Astrocyte (in vitro differentiated cells and primary cell): ENCODE measurements at places on chromosomes 12 and 14. TPM values are rescaled to one million over a fixed set of nuclear protein-coding genes. Genes with fewer than 3 reads are reported as not detected.

- DNase-seq, result no peak
Observed at GRCh38 chr14:36438883-36439282, 81.1 kb downstream of the NKX2-1 start.

GRCh38 chr12:67884596-67884995 lies 104.7 kb upstream of the IFNG-AS1 start:
- no peak for DNase-seq

- no peak for DNase-seq
Observed at GRCh38 chr12:59097876-59098275, 177.6 kb upstream of the LRIG3 start.

GRCh38 chr14:89243286-89243685 lies 173.7 kb downstream of the FOXN3 start:
- DNase-seq, result no peak

- no peak for DNase-seq
Observed at GRCh38 chr12:121600702-121601336, 20.0 kb upstream of the KDM2B start.

- peak; percentile 43 for DNase-seq
Observed at GRCh38 chr12:23008623-23009022, 383.7 kb downstream of the ETNK1 start.

GRCh38 chr12:16560273-16560672 lies 45.7 kb downstream of the LMO3 start:
- DNase-seq, result no peak

- no peak for DNase-seq
Observed at GRCh38 chr12:116182359-116183063, 95.0 kb downstream of the MED13L start.

DNA sequence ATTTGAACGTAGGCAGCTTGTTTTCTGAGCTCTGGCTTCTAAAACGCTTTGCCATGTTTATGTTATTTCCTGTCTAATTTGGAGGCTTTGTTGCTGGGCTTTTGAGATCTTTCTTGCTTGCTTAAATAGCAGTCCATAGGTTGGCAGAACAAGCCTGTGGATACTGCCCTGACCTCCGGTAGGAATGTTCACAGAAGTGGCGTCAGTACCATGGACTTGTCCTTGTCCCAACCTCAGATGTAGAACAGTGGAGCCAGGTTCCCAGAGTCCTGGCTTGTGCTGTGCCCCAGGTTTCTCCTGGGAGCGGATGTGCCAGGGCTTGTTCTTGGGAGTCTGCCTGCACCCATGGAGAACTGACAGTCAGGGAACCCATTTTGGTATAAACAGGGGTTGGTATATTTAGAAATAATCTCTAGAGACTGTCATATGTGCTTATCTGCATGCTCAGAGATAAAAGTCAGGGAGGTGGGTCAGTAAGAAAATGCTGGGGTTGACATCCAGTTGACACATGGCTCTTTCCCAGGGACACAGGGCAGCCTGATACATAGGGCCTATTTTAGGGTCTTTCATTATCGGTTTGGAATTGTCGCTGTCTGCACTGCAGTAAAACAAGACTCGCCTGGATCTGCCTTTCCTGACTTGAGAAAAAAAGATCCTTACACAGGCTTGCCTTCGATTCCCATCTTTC lies 22.9 kb downstream of the CACNA1C start:
- no peak for DNase-seq

DNA sequence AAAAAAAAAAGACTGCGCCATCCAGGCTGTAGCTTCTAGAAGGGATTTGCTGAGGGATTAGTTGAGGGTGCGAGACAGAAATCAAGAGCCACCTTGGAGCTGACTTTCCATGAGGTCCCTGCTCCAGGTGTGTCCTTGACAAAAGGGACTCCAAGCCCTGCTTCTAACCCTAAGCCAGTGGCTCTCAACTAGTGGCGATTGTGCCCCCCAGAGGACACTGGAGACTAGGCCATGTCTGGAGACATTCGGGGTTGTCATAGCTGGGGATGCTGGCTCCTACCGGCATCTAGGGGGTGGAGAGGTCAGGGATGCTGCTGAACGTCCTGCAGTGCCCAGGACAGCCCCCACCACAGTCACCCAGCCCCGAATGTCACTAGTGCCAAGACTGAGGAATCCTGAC lies 40.6 kb downstream of the SPRING1 start:
- no peak for DNase-seq

GRCh38 chr14:71142375-71143038 lies 235.2 kb downstream of the PCNX1 start:
- peak; percentile 100 for DNase-seq

- DNase-seq, result peak; percentile 38
Observed at GRCh38 chr12:81627336-81628189, 131.6 kb downstream of the PPFIA2 start.

- no peak for DNase-seq
Observed at GRCh38 chr12:108117902-108118301, 11.2 kb upstream of the WSCD2 start.

DNA sequence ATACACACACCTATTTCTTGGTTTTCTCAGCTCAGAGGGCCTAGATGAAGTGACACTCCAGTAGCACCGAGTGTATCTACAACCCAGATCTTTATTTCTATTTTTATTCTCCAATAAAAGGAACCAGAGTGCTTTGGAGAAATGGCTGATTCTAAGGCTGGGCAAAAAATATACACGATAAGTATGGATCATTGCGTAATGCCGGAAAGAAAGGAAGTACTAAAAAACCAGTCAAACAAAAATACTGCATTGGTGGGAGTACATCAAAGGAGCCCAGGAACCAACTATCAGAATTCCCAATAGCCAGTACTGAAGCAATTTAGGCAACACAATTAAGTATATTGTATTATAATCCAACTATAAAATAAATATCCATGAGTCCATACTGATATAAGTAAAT lies 400.9 kb upstream of the CCDC196 start:
- no peak for DNase-seq

DNA sequence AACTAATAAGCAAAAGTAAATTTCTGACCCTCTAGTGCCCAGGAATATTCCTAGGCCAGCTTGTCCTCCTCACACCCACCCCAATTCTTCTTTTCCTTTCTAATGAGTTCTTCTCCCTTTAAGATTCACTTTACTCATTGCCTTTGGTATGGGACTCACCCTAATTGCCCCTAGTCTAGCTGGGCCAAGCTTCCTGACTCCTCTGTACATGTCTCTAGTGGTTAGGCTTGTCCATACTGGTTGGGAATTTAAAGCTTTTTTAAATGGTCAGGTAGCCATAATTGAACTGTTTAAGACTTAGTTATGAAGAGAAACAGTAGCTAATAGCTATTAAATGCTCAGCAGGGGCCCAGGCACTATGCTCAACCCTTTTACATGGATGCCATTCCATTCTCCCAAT lies 248.2 kb downstream of the C12orf42 start:
- no peak for DNase-seq

DNA sequence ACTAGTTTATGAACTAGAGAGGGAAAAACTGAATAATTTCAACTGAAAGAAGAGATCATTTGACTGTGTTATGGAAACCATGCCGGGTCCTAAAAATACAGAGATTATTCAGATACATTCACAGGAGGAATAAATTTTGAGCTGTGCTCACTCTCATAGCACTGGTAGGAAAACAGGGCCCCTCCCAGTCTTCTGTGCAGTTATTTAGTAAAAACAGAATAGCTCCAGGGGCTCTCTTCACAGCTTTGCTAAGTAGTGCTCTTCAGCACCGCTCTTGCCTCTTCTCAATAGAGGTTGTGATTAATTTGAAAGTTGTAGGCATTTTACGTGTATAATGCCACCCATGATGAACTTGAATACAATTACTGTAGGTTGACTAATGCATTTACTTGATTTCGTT lies 435.9 kb upstream of the PDE3A start:
- DNase-seq, result no peak

GRCh38 chr14:101928415-101928841 lies 35.9 kb upstream of the DYNC1H1 start:
- DNase-seq, result no peak

- peak; percentile 10 for DNase-seq
Observed at GRCh38 chr12:90280033-90280432, 571.4 kb upstream of the ATP2B1 start.

DNA sequence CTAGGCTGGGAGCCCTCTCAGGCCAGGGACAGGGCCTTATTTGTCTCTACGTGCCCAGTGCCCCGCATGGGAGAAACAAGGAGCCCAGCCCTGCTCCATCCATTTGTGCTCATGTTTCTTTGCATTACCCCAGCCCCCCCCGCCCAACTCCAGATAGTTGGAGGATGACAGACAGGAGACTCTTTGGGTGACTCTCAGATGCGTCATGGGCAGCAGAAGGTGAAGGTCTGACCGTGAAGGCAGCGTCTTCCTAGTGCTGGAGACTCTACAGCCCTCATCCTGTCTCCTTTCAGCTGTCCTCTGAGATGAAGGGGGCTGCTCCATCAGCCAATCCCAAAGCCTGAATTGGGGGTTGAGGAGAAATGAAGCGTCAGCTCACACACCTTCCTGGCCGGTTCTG lies 283 bp upstream of the PSMB11 start:
- no peak for DNase-seq

DNA sequence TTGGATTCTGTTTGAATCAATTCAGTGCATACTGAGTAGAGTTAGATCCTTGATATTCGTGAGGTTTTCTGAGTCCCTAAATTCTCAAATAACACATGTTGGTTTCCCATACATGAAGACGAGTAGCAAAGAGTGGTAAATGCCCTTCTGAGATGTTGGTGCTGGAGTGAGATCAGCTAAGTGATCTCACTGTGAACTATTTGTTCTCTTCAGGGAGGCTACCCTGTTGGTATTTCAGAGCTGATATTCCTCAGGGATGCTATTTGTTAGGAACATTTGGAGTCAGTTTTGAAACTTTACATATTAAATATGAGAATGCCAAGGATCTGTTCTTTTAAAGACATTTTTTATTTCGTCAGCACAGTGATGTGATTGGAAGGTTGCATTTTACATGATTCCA lies 54.7 kb downstream of the SUSD6 start:
- no peak for DNase-seq

DNA sequence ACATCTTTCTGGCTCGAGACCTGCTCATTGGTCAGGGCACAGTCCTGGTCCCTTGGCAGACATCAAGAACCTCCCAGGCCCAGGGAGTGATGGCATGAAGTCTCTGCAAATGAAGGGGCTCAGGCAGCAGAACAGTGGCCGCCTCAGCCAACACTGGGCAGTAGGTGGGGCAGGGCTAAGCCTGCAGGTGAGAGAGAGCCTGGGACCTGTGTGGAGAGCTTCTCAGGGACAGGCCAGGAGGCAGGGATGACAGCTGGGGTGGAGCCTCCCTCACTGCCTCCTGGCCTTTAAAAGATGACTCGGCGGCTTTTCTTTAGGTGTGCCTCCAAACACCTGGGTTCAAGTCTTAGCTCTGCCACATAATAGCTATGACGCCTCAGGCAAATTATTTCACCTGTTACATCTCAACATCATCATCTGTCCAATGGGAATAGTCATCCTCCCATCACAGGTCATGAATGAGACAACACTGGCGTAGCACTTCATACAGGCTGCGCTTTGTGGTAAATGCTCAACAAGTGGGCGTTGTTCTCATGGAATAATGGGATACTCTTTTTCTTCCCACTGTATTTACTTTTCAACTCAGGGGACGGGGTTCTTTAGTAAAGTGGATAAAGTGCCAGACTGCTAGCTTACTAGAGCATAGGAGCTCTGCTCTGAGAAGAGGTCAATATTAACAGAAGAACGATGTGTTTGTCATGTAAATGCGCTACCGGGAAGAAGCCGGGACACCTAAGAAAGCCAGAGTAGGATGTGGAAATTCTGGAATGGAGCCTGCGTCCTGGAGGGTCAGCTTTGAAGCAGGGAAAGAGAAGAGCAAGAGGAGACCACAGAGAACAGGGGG lies 277.4 kb downstream of the FOXN3 start:
- DNase-seq, result no peak

DNA sequence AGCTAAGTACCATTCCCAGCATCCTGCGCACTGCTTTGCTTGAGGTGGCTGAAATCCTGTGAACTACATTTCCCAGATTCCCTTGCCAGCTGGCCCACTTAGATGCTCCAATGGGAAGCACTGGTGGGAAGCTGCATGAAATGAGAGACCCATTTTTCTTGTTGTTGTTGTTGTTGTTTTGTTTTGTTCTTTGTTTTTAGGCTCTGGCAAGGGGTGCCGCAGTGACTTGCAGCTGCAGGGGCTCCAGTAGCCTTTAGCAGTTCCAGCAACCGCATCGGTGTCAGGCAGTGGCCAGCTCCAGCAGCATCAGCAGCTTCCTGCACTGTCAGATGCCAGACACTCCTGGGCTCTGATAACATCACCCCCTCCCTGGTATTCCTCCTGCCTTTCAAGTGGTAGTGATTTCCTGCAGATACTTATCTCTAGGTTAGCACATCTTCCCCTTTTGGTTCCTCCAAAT lies 8.8 kb upstream of the EGLN3 start:
- no peak for DNase-seq

STAC3 gene
- total RNA-seq, result 0.75 and 0.82 TPM in 2 replicates
